ENCODE measurements at places on chromosomes 7 and 10.
A peak's percentile ranks its signal among the peaks of the same experiment; 100 is the strongest.

GRCh38 chr10:96588060-96588554 lies 1.3 kb upstream of the TM9SF3 start:
- no peak for DNase-seq

GRCh38 chr10:24207781-24208611 lies 942 bp upstream of the KIAA1217 start:
- DNase-seq = no peak

DNA sequence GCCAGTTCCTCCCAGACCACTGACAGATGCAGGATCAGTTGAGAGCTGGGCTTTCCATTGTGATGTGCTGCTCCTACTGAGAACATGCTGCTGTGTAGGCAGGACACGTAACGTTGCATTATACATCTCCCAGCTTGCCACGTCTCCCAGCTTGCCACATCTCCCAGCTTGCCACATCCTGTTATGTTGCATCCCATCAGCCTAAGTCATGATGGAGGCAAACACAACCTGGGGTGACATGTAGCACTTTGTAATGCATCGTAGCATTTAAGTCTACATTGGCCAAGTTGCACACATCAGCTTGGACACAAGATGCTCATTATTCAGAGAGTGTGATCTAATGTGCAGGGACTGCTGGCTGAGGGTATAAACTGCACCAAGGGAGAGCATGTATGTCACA lies 73.3 kb upstream of the CHCHD3 start:
- no peak for DNase-seq

DNA sequence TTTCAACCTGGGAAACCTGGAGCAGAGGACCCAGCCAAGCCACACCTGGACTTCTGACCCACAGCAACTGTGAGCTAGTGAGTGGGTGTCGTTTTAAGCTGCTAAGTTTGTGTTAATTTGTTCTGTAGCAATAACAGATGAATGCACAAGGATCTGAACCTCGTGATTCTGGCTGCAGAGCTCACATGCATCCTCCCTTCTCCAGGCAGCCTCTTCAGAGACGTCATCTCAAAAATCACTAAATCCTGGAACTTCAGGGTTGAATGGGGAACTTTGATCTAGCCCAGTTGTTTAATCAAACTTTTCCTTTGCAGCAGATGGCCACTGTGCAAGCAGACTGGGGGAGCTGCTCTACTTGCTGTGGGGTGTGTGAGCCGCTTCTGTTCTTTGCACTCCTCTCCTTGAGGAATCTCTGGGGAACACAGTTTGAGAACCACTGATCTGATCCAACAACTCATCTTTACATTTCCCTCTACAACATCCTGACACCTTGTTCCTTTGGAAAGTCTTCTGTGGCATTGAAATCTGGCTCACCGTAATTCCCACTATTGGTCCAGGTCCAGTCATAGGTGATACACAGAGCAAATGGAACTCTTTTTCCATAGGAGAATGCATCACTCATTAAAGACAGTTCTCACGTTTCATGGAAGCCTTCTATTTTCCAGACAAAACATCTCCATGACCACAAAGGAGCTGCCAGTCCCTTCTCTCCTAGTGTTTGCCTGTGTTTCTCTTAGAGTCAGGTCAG lies 90.3 kb downstream of the CHN2 start:
- no peak for DNase-seq

GRCh38 chr10:93917064-93917391 lies 23.2 kb downstream of the SLC35G1 start:
- DNase-seq = no peak

GRCh38 chr10:99560277-99561126 lies 27.8 kb downstream of the NKX2-3 start:
- peak; percentile 57 for DNase-seq

GRCh38 chr7:16954321-16954720 lies 72.5 kb upstream of the AGR3 start:
- DNase-seq = no peak

DNA sequence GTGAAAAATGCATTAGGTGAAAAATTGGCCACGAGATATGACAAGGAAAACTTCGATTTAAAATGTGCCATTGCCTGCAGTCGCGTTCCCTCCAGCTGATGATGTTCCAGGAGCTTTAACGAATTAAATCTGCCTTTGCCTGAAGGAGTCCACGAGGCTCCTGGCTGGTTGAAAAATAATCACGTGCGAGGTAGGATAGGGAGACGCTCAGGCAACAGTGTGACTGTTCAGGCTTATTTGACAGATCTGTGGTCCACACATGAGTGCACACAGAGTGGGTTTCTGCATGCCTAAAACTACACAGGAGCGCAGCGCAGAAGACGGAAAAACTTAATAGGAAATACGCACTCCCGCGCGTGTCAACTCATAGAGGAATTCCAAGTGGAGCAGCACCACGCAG lies 204.0 kb upstream of the PITRM1 start:
- DNase-seq = no peak

GRCh38 chr10:124686707-124687376 lies 57.3 kb downstream of the FAM53B start:
- no peak for DNase-seq

DNA sequence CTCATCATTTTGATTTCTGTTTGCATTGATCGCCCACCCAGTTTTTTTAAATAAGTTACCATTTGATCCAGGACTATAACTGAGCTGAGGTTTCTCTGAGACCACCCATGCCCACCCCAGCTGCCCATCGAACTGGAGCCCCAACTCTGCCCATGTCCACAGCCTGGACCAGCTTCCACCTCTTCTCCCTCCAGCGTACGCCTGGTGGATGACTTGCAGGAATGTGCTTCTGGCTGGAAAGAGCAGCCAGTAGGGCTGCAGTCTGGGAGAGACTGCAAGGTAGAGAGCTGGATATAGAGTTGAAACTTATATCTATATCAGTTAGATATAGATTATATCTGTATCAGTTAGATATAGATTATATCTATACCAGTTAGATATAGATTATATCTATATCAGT lies 25.8 kb upstream of the LRRC18 start:
- no peak for DNase-seq

- DNase-seq = no peak
These were observed 74.8 kb downstream of the SKAP2 start for GRCh38 chr7:26789481-26790184.

DNA sequence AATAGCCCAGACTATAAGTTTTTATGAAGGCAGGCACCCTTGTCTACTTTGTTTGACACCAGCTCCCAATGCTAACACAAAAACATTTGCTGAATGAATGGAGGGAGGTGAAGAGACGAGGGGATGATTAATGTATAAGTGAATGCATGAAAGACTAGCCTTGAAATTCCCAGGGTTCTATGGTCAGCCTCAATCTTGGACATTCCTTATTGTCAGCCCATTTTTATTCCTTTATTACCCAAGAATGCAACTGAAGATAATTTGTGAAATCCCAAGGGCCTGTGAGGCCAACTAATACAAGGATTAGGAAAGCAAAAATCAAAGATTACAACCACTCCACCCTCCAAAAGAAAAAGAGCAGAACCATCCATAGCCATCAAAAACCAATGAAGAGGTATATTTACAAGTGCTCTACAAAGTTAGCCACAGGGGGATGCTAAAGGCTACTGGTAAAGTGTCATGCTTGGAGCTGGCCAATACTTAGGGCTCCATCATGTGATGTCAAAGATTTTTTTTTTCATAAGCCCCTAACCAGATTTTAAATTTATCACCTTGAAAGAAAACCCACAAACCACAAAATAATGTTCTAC lies 40.0 kb upstream of the ASAH2 start:
- DNase-seq = no peak

DNA sequence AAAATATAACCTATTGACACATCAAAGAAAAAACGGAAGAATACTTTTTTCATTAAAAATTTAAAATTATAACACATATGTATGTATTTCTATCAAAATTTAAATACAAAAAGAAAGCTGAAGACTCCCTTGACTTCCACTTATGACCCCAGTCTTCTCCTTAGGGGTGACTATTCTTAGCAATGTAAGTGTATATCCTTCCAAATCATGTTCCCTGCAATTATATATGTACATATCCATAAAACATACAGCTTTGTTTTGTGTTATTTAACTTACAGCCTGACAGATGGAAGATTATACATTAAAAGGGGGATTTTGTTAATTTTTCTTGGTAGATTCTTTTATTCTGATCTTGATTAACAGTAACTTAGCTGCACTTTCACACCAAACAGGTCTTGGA lies 9.1 kb downstream of the GLUD1 start:
- DNase-seq = no peak

GRCh38 chr7:68868978-68869377 lies 729.3 kb upstream of the AUTS2 start:
- no peak for DNase-seq

DNA sequence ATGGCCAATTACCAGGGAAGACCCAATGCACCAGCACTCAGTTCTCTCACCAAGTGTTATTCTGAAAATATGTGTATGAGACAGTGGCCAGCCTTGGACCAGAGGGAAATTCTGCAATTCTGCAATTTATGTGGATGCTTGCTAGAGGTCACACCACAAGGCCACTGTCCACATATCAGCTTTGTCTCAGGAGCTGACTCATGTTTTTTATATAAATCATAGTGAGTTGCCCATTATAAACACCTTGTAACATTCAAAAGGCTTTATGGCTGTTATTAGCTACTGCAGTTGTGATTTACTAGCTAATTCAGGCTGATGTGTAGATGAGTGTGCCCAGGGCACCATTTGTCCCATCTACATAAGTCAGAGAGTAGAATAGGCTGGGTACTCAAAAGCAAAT lies 649.0 kb downstream of the LRMDA start:
- DNase-seq = no peak

- DNase-seq = no peak
These were observed 80.2 kb upstream of the NFE2L3 start for GRCh38 chr7:26071622-26072456.

- DNase-seq = no peak
These were observed 50.5 kb upstream of the FOXK1 start for GRCh38 chr7:4631380-4632179.

DNA sequence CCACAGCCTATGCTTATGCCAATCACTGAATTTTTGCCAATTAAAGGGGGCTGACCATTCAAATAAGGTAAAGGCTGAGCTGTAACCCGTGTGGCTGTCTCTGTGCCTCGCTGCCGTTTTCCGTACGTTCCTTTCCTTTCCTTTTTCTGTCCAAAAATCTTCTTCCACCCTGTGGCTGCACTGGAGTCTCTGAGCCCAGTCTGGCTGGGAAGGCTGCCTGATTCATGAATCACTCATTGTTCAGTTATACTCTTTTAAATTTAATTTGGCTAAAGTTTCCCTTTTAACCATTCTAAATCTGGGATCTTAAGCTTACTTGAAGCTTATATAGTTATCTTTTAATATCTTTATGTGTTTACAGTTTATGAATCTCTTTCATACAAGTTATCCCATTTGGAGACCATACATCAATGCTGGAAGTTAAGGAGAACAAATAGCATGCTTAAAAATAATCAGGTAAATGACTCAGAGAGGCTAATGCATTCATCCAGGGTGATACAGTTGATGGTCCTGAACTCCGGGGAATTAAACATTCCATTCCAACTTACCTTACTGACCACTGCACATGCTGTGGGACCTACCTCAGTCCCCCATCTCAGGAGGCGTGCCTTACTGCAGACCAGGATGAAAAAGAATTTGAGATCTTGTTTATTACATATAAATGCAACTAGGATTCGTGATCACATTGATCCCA lies 385.3 kb upstream of the ADARB2 start:
- DNase-seq = no peak

GRCh38 chr7:140673063-140673773 lies 473 bp downstream of the ADCK2 start:
- peak; percentile 32 for DNase-seq

- DNase-seq = no peak
These were observed 47.2 kb upstream of the WDR11 start for GRCh38 chr10:120803972-120804371.

DNA sequence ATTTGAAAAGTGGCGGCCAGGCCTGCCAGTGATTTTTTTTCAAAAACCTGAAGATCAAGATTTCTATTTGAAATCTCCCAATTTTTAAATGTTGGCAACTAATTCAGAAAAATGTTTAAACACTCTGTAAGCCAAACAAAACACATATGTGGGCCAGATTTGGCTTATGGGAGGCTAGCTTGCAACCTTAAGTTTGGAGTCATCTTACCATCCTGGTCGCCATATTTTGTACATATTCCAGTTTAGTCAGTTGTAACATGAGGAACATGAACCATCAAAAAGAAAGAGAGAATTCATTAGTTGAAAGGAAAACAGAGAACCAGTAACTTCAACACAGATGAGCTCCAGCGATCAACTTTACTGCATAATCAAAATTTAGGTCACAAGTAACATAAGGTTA lies 115.4 kb downstream of the TMEM26 start:
- no peak for DNase-seq

- DNase-seq = no peak
These were observed 85.1 kb downstream of the MGMT start for GRCh38 chr10:129552119-129552518.

DNA sequence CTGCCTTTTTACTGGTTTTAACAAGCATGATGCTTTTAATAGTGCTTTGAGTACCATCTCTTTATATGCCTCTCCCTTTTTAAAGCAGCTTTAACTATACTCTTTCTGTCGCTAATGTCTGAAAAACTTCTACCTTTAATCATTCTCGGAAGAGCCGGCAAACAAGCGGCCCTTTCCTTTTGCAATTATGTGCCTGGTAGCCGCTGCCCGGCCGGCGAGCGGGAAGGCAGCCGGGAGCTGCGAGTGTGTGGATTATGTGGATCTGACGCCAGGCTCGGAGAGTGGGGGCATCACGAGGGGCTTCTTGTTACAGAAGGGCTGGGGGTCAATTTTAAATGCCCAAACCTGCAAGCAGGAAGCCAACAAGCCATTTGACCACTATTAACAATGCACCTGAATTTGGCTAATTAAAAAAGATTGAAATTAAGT lies 120.9 kb downstream of the BUB3 start:
- DNase-seq = no peak

- DNase-seq = no peak
These were observed 719.0 kb downstream of the GRM8 start for GRCh38 chr7:126533715-126534114.

- DNase-seq = no peak
These were observed 162.6 kb downstream of the JAZF1 start for GRCh38 chr7:28018020-28018419.

DNA sequence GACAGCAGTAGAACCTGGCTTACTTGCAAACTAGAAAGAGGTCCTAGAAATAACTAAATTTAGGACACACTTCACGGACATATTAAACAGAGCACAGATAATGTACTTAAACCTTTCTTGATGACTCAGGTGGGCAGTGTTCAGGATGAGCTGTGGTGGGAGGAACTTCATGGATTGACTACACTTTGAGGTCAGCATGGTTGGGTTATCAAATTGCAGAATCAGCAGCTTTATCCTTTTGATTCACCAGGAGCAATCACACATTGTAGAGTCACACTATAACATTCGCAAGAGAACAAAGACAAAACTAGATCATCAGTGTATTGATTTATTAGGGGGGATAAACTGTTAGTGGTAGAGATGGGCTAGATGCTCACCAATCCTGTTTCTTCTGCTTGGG lies 38.6 kb upstream of the AGK start:
- no peak for DNase-seq

GRCh38 chr10:74092372-74092771 lies 58.3 kb downstream of the AP3M1 start:
- no peak for DNase-seq

DNA sequence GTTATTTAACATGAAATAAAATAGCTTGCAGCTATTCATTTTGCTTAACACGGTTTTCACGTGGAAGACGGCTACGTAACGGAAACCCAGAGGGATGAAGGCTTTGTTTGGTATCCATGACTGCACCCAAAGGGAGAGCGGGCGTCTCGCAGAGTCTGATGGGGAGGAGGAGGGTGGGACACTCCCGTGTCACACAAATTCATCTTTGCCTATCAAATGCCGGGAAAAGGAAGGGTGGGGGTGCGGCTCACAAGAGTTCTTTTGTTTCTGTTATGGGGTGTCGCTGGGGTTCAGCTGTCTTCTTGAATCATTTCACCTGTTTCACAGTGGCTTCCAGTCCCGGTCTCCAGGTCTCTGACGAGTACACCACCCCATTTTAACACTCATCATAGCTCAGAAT lies 108.5 kb downstream of the ZRANB1 start:
- no peak for DNase-seq

All from stimulated activated CD4-positive, alpha-beta T cell treated with anti-CD3 and anti-CD28 coated beads, Interleukin-2, amount 100 ng/mL, for 48 hours (primary cell).